Fibroblast of the aortic adventitia (primary cell): ENCODE measurements at places on chromosomes 4 and X.

GRCh38 chr4:150248181-150248580 is 169.9 kb downstream of the DCLK2 start:
- DNase-seq = no peak

GRCh38 chrX:114178126-114178525 is 405.8 kb upstream of the HTR2C start:
- DNase-seq = no peak

GRCh38 chr4:8532245-8532781 is 47.9 kb upstream of the GPR78 start:
- no peak for DNase-seq

GRCh38 chr4:124178449-124179021 is 534.0 kb downstream of the ANKRD50 start:
- DNase-seq = peak; percentile 81

DNA sequence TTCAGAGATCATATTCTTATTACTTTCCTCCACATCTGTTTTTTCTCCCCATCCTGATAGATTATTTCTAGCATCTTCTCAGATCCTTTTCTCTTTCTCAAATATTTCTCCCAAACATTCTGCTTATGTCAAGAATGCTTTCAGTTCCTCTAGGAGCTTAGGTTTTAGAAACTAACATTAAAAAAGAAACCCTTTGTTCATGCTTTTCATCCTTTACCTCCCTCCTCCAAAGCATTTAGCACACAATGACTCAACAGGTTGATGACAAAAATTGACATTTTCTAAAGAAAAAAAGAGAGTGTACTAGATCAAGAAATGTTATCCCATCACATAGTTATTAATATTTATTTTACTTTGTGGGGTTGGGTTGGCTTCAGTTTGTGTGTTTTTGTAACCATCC is 16.5 kb upstream of the ALB start:
- DNase-seq = no peak

DNA sequence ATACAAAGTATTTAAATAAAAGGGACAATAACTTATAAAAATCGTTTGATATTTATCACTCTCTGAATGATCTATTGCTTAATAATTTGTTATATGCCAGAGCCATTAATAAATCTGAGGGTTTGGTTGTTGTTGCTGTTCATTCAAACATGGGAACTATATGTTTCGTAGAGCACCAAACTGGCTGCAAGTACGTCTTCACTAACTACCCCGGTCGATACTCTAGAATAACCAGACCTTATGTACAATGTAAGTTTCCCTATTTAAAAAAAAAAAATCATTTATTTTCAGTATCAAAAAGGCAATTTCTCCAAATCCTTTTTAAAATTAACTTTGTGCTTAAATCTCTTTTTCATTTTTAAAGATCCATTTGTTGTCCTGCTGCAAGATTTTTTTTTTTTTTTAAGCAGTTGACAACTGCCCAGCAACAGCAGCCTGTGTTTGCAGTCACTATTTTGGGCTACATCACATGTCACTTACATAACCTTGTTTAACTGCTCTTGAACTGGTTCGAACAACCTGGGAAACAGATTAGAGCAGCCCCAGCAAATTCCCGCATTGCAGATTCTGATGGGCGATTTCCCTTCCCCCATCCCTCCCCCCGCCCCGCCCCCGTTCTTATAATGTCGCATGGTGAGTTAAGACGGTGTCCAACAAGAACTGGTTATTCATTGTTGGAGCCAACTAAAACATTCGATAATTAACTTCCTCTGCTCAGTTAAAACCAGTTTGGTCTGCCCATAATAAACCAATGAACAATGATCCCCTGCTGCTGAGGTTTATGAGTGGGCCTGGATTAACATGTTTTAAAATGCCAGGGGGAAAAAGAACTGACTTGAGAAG is 238.9 kb downstream of the NR3C2 start:
- DNase-seq = no peak

- no peak for DNase-seq
These were observed 74.7 kb downstream of the REPS2 start for GRCh38 chrX:17020851-17021821.

DNA sequence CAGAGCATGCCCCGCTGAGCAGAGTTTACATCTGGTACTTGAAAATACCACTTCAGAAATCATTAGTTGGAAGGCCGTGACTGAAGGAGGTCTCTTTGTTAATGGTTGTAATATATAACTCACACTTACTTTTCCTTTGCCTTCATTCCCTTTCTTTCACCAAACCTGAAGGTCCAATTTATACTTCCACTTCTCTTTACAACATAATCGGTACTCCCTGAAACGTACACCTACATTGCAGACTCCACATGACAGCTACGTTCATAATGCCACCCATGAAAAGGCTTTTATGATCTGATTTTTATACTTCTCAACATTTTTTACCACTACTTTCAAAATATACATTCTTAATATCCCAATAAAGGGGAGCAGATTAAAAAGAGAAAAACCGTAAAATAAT is 298.7 kb downstream of the C4orf33 start:
- no peak for DNase-seq

DNA sequence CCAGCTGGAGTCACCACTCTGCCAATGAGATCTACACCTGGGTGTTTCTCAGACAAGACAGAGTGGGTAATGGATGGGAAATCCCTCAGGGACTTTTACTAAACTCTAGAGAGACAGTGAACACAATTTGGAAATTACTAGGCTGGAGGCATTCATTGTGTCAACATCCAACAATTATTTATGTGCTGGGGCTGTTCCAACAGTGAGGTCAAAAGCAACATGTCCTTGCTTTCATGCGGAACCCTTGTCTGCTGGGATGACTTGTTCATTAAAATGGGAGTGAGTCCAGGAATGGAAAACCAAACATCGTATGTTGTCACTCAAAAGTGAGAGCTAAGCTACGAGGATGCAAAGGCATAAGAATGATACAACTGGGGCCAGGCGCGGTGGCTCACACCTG is 54.0 kb downstream of the DRD5 start:
- DNase-seq = no peak

DNA sequence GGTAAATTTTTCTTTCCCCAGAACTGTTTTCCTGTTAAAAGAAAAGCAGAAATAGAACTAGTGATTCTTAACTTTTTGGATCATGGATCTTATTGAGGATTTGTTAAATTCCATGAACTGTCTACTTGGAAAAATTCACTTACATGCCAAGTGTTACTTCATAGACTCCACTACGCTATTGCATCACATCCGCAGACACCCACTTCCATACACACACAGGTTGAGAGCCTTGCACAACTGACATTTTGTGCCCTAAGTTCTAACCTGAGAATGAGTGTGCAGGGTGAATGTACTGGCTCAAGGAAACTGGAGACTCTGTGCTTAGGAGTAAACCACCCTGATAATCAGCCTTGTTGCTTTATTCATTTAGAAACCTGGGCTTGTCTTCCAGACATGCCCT is 250.5 kb upstream of the EDA2R start:
- no peak for DNase-seq

DNA sequence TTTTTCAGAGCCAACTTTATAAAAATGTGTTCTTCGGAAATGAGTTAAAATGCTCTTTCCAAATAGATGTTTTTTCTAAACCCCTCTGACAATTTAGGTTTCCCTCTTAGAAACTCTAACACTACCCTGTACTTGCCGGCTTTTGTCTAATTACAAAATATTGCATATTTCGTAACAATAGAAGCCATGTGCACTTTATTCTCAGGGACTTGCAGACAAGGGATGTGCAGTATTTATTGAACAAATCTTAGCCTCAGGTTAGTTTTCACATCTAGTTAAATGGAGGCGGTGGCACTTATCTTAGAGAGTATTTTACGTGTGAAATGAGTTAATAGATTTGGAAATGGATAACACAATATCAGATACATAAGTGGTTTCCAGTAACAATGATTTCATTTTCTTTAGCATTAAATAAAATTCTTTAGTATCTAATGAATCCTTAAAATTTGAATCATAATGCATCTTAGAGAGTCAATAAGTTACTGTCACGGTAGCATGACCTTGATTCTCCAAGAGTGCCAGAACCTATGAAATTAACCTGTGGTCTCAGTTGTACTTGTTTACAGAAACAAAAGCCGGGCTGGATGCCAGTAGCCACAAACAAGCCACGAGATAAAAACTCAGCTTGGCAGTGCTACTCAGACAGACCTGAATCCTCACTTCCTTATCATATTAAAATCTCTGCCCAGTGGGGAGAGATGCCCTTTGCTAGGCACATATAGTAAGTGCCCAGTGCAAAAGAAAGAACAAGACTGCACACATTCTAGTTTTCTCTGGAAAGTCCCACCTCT is 772 bp upstream of the PABPC4L start:
- DNase-seq = no peak

DNA sequence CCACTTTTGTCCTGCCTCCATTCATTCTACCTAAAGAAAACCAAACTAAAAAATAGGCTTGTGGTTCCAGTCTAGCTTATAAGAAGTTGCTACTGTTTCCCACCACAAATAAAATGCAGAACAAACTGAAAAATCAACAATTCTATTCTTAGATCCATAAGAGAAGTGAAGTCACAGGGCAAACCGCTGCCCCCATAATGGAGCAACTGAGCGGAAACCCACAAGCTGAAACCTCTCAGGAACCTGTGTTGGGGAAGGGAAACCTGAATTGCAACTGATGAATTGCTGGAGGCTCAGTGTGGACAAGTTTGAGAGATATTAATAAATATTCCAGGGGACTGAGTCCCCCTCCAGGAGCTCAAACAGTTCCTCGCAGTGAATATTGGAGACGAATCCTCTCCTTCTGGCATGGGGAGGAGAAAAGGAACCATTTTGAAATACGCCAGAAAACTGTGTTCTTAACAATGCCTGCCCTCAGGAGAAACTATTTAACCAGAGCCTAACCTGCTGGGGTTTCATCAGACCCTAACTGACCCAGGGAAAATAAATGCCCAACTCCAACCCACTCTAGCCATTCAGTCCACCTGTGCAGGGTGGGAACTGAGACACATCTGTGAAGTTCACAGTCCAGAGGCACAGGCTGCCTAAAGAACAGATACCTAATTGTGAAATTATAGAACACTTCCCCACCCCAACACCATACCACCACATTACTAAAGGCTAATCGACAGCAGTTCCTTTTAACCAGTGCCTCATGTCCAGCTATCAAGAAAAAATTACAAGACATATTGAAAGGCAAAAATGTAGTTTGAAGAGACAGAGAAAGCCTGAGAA is 22.8 kb upstream of the SH3RF1 start:
- DNase-seq = no peak

- no peak for DNase-seq
These were observed 70.3 kb upstream of the UGT2B7 start for GRCh38 chr4:69025999-69026387.

- DNase-seq = peak; percentile 98
These were observed 83.5 kb downstream of the LNX1 start for GRCh38 chr4:53507671-53508286.

DNA sequence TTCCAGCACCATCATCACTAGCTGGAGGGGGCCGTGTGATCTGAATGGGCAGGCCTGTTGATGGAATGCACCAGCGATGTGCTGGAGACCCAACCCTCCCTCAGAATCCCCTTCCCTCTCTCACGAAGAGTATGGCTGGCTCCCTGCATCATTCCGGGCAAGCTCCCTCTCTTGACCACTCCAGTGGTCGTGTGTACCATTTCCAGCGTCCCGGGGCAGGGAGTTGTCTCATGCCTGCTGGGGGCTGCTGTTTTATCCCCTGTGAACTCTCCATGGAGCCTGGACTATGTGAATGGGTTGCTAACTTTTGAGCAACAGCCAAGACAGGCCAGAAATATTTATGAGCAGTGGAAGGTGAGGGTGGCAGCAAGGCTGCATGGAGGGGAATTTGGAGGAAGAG is 8.1 kb downstream of the CSAG1 start:
- no peak for DNase-seq

DNA sequence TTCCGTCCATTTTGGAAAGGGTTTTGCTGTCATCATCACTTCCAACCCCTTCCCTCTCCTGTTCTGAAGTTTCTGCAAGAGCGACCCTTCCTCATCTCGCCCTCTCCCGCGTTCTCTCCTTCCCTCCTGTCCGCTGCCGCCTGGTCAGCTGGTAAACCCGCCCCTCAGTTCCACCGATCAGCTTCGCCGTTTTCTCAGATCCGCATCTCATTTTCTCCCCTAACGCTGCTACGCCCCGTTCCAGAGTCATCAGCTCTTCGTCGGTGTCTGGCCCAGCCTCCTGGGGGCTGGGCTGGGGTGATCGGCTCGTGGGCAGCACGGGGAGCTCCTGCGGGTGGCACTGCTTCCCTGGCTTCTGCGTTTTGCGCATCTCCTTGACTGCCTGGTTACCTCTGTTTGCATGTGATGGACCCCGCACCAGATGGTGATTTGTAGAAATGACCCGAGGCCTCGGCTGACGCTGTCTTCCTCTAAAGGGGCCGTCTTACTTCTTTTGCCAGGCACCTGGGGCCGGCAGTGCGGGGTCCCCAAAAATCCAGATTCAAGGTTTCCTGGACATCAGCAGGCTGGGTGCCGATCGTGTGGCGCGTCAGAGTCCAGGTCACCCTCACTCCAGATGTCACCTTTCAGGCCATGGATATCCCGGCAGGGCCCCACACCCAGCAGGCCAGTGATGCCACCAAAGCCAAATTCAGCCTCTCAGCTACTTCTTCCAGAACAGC is 13.4 kb downstream of the CTBP1 start:
- DNase-seq = no peak

- peak; percentile 68 for DNase-seq
These were observed 531 bp downstream of the RUFY3 start for GRCh38 chr4:70722199-70722791.
